ENCODE measurements at places on chromosomes 11 and 22.

DNA sequence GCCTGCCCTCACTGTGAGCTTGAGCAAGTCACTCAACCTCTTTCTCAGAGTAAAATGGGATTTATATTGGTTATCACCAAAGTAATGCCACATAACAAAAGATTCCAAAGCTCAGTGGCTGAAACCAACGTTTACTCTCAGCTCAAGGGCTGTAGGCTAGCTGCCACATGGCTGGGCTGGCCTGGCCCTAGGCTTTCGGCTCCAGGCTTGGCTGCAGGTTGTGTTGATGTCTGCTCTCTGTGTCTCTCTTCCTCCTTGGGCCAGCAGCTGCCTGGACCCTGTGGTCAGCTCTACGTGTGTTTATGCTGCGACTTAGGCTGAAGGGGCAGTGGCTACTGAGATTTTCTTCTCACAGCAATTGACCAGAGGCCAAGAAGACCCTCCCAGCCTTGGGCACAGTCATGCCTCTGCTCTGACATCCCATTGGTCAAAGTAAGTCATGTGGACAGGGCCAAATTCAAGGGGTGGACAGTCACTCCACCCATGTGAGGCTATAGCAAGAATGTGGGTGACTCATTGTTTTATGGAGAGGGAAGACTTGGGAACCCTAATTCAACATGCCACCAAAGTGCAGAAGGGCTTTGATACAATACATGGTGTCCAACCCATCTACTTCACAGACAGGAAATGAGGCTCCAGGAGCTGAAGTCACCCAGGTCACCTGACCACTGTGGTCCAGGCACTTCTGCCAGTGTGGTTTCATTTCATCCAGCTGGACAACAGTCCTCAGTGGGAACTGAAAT is 90.6 kb downstream of the TSPAN18 start:
- DNase-seq, result no peak

DNA sequence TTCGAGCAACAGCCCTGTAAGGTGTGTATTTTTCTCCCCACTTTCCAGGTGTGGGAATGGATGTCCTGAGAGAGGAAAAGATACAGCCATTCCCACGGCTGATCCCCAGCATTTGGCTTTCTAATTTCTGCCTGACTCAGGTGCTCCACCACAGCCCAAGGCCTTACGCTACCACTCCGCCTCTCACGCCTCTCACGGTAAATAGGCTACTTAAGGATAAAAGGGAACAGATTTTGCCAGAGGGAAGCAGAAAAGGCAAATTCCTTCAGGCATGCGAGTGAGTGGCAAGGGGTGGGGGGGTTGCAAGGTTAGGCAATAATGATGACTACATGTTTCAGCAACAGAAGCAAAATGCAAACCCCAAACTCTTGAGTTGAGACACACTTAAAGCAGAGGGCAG is 9.2 kb downstream of the PVALB start:
- DNase-seq, result no peak

- DNase-seq, result no peak
These were observed 287.9 kb upstream of the MTNR1B start for GRCh38 chr11:92681586-92681985.

DNA sequence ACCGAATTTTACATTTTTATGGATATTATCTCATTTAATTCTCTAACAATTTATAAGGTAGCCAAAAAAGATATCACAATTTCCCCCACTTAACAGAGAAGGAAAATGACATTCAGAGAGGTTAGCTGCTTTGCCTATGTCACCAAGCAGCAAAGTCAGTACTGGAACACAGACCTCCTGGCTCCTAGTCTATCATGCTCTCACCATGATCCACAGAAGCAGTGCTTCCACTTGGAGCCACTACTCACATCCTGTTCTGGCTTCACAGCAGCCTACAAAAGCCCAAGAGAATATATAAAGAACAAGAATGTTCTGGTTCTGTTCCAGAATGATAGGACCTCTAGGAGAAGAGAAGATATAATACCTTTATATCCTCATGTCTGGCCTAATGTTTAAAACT is 59.5 kb upstream of the SCUBE2 start:
- no peak for DNase-seq

GRCh38 chr11:127071606-127072005 is 71.0 kb upstream of the KIRREL3 start:
- no peak for DNase-seq

- DNase-seq, result no peak
These were observed 305.9 kb downstream of the BRD1 start for GRCh38 chr22:49521787-49522224.
